T-helper 17 cell (primary cell): ENCODE measurements at places on chromosomes 7 and 10. TPM values are rescaled to one million over a fixed set of nuclear protein-coding genes. Genes with fewer than 3 reads are reported as not detected.

- H3K27me3 ChIP-seq: peaks cover 17% of the 10 kb centered on the region
- H3K36me3 ChIP-seq: peaks cover 2% of the 10 kb centered on the region
- DNase-seq: no peak
- H3K4me1 ChIP-seq: peaks cover 2% of the 10 kb centered on the region
These were observed 370.1 kb downstream of the PRPF18 start for GRCh38 chr10:13956826-13957225.

DNA sequence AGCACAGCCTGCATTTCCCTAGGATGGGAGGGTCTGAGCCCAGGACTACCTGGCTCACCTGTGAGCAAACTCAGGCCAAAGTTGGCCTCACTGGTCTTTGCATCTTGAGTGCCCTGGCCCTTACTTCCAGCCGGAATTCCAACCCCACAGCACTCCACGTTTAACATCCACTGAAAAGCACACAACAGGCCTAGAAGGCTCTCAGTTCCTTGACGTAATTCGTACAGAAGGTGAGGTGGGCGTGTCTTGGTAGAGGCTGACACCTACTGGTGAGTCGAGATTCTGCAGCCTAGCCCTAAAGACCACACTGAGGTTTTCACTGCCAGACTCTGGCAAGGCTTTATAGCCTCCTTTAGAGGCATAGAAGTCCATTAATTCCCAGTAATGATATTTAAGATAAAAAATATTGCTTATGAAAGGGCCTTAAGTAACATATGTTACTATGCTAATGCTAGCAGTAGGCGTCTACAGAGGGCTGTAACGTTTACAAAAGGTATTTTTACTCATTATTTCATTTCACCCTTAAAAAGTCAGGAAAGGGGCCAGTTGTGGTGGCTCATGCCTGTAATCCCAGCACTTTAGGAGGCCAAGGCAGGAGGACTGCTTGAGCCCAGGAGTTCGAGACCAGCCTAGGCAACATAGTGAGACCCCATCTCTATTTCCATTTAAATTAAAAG lies 95.8 kb downstream of the HIP1 start:
- H3K36me3 ChIP-seq: no peaks in the 10 kb centered on the region
- peak overlapping the region; percentile 29 for H3K27ac ChIP-seq
- H3K27me3 ChIP-seq: no peaks in the 10 kb centered on the region
- peaks cover 16% of the 10 kb centered on the region for H3K4me1 ChIP-seq
- peak; percentile 37 for DNase-seq

- H3K4me1 ChIP-seq: no peaks in the 10 kb centered on the region
- no peak overlapping the region for H3K4me3 ChIP-seq
- H3K27me3 ChIP-seq: no peaks in the 10 kb centered on the region
These were observed 225.7 kb downstream of the BAMBI start for GRCh38 chr10:28903063-28903462.

DNA sequence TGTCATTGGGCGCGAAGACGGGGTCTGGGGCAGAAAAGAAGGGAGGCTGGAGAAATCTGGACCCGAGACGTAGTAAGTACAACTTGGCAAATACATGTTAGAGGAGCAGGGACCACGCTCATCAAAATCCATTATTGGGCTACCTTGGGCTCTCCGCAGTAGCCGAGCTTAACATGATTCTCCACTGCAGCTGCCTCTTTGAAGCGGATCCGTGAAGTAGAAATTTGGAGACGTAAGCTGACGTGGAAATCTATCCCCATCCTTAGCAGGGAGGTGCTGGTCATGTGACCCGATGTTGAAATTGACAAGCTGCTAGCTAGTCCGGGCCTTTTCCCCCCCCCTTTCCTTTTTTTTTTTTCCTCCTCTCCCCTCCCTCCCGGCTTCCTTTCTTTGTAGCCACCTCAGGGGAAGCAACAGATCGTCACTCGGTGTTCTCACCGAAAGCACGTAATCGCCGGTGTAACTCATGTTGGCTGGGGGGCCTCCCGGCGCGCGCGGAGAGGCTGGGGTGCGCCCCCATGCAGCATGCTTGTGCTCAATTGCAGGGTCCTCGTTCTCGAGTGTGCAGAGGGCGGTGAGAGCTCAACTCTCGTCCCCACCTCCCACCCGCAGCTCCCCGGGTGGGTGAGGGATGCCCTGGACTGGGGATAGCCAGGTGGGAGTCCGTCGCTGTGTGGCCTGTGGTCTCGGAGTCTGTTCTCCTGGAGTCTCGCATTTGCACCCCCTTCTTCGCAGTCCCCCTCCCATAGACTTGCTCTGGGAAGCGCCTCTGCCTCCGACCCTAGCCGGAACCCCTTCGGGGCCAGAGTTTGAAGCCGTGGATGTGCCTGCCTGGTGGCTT lies at the start of gene HOXA11:
Gene HOXA11 (minus strand): TSS at position 220 of the 841 bp plus-strand sequence. CDS start 88 bp downstream, at position 132.
- DNase-seq: no peak
- peaks cover 4% of the 10 kb centered on the region for H3K36me3 ChIP-seq
- H3K27ac ChIP-seq: peak within 1 kb of the TSS; percentile 73
- peaks cover 32% of the 10 kb centered on the region for H3K4me1 ChIP-seq
- peaks cover 77% of the 10 kb centered on the region for H3K27me3 ChIP-seq

TAS2R5 gene
- 1.1 TPM for total RNA-seq

CH25H gene
- total RNA-seq: not detected

ATP5F1C gene
- 117 TPM for total RNA-seq

DRGX gene
- total RNA-seq: not detected

ZNF212 gene
- 12.1 TPM for total RNA-seq

EEPD1 gene
- total RNA-seq: 15.7 TPM
